ENCODE measurements at places on chromosomes 5 and 9.

GRCh38 chr9:75085640-75086039 is 2.3 kb downstream of the NMRK1 start:
- DNase-seq = no peak

DNA sequence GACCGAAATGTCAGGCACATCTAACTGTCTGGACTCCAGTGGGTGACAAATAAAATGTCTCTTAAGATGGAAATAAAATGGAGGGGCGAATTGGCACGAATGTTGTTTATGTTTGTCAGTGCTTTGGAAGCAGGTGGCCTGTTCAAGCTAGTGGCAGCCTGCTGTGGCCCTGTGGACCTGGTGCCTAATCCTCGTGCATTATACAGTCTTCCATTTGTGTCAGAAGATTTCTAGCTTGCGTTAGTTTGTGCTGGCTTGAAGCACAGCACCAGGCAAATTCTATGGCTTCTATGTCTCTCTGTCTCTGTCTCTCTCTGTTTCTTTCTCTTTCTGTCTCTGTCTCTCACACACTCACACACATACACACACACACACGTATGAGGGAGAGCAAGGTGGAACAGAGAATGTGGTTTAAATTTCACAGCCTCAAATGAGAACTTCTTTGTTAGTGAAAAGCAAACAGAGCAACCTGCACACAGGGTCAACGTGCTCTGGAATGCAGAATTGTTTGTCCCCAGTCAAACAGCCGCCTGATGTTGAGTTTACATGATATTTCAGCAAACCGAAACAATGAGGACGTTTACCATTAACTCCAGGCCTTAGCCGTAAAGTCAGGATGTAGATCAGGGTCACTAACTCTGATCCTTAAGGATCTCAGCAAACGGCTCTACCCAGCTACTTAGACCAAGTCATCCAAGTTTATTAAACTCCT is 39.0 kb upstream of the CD180 start:
- no peak for DNase-seq

GRCh38 chr5:160213537-160213936 is 15.8 kb upstream of the FABP6 start:
- DNase-seq = no peak

DNA sequence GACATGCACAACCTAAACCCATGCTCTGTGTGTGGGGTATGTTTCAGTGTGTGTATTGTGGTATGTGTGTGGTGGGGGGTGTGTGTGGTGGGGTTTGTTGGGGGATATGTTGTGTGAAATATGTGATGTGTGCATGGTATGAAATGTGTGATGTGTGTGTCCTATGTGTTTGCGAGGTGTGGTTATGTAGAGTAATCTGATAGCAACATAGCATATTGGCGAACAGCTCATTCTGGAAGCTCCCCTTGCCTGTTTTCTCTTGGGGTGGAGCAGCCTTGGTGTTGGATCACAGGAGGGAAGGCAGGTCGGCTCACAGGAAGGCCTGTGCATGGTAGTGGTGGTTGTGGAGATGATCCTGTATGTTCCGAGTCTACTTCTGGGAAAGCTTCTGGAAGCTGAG is 35.4 kb upstream of the PHF2 start:
- DNase-seq = no peak

- DNase-seq = no peak
Measured at GRCh38 chr9:85647571-85647970, 94.2 kb downstream of the AGTPBP1 start.

GRCh38 chr9:122788831-122789230 is at the start of gene OR5C1:
OR5C1 (plus strand) TSS chr9:122788933; CDS start chr9:122788933, 0 bp downstream.
- no peak for DNase-seq

- no peak for DNase-seq
Measured at GRCh38 chr9:136292026-136292538, 11.8 kb downstream of the CCDC187 start.

- DNase-seq = no peak
Measured at GRCh38 chr9:34079181-34079580, 30.5 kb upstream of the UBAP2 start.

GRCh38 chr5:150584556-150585335 is 55.7 kb upstream of the SYNPO start:
- DNase-seq = no peak

DNA sequence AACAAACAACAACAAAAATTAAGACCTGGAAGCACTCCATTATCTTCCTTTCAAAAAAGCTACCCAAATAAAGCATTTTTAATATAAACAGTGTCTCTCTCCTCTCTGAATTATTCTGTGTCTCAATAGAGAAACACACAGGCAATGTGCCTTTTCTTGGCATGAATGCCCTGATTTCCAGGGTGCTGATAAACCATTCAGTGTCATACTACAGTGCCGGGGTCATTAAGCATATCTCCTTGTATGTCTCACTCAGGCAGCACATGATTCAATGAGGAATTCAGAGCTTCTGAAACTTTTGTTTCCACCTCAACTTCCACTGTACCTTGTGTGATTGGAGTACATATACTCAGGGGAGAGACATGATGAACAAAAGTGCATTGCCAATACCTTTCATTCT is 294.0 kb upstream of the SLC24A2 start:
- DNase-seq = no peak

DNA sequence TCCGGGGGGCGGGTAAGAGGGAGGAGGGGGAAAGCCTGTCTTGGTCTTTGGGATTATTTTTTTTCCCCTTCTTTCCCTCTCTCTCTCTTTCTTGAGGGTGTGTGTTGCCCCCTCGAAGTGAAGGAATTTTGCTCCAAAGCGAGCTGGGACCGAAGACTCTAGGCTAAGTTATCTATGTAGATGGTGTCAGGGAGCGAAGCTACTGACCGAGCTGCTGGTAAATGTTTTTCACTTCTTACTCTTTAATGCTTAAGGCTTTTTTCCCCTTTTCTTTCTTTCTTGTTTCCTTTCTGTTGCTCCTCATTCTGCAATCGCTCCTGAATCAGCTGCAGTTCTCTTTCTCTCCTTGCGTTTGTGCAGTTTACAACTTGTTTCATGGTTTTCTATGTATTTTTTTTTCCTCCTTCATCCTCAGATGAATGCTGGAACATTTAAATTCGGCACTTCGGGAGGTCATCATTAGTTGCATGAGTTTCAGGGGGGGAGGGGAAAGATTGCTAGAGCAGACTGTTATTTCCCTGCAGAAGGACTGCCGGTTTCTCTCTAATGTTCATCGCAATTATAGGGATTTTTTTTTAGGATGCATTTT is 1312.0 kb upstream of the WWC1 start:
- DNase-seq = no peak

GRCh38 chr5:180138976-180139730 is 67.6 kb upstream of the RNF130 start:
- DNase-seq = no peak

DNA sequence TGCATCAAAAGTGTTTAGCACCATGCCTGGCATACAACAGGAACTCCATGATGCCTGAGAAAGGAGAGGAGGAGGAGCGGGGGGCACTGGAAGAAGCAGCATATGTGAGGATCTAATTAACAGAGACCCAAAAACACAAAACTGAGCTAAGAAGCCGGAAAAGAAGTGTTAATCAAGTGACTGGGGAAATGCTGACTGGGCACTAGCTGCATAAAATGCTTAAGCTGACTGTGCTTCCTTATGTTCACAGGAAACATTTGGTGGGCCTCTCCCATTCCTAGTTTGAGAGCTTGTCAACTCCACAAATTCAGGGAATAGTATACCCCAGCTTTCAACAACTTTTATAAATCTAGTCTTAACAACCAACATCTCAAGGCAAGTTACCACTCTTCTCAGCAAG is 26.6 kb downstream of the DEPDC1B start:
- no peak for DNase-seq

GRCh38 chr5:135063511-135064234 is 29.6 kb upstream of the PITX1 start:
- no peak for DNase-seq

DNA sequence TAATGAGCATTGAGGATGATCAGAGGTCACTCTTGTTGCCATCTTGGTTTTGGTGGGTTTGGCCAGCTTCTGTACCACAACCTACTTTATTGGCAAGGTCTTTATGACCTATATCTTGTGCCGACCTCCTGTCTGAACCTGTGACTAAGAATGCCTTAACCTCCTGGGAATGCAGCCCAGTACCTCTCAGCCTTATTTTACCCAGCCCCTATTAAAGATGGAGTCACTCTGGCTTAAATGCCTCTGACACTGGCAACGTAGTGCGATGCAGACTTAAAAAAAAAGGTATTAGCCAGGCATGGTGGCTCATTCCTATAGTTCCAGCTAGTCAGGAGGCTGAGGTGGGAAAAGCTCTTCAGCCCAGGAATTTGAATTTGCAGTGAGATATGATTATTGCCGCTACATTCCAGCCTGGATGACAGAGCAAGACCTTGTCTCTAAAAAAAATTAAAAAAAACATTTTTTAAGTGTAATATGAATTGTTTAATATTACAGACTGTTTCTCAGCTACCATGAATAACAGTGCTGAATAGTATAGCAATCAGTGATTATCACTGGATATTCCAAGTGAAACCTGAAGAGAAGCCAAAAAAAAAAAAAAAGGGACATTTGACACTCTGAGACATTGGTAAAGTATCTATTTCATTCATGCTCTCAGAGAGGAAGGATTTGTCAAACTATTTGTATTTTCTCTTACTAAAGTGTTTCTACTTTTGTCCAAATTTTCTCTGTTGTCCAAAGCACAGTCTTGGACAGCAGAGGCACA is 18.3 kb upstream of the STOM start:
- DNase-seq = no peak

All from activated T-helper 9 cell treated with anti-CD3 and anti-CD28 coated beads, Interleukin-2, amount 50 U/mL, for 16 hours (primary cell).